ENCODE measurements at places on chromosomes 11 and 22. TPM values are rescaled to one million over a fixed set of nuclear protein-coding genes. Genes with fewer than 3 reads are reported as not detected.

Gene L3MBTL2
- 28.6 TPM for total RNA-seq

Gene NXPE2
- 0.15 TPM for total RNA-seq

Gene OR52N4
- total RNA-seq = 0.28 TPM

Gene RASGRP2
- 39.3 TPM for total RNA-seq

Gene JAML
- total RNA-seq = 49.1 TPM
